Left cardiac atrium (tissue), 4 donors: ENCODE measurements at places on chromosomes 2 and 18.

GRCh38 chr2:168278424-168278888, 31.1 kb upstream of the STK39 start:
- no peak for DNase-seq

DNA sequence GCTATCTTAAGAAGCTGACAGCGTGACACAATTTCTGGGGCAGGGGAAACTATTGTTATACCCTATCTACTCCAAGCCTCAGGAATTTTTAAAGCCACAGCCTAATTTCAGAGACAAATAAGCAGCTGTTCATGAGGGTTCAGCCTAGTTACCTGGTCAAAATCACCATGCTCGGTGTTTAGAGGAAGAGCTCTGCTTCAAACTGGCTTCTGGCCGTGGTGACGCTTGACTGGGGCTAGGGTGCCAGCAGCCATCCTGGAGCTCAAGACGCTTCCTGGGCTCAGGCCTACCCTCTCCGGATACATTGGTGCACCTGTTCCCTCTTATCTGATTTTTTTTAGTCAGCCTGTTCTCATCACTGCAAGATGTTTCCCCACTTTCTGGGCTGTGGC, 41.7 kb downstream of the FRZB start:
- no peak for DNase-seq

DNA sequence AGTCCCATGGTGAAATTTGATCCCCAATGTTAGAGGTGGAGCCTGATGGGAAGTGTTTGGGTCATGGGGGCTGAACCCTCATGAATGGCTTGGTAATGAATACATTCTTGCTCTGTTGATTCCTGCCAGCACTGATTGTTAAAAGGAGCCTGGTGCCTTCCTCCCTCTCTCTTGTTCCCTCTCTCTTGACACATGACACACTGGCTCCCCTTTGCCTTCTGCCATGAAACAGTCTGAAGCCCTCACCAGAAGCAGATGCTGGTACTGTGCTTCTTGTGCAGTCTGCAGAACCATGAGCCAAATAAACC, 30.6 kb upstream of the EPC2 start:
- DNase-seq = no peak

- DNase-seq = peak; percentile 86
These were observed 131.4 kb downstream of the ZNF236 start for GRCh38 chr18:76953583-76954233.

GRCh38 chr18:12842459-12843380, 41.3 kb downstream of the PTPN2 start:
- DNase-seq = no peak

- peak; percentile 89 for DNase-seq
These were observed at the start of gene TCF7L1 for GRCh38 chr2:85132834-85133637. Gene TCF7L1, plus strand, starts transcription at chr2:85133392. Its CDS starts 293 bp downstream, at chr2:85133685.

DNA sequence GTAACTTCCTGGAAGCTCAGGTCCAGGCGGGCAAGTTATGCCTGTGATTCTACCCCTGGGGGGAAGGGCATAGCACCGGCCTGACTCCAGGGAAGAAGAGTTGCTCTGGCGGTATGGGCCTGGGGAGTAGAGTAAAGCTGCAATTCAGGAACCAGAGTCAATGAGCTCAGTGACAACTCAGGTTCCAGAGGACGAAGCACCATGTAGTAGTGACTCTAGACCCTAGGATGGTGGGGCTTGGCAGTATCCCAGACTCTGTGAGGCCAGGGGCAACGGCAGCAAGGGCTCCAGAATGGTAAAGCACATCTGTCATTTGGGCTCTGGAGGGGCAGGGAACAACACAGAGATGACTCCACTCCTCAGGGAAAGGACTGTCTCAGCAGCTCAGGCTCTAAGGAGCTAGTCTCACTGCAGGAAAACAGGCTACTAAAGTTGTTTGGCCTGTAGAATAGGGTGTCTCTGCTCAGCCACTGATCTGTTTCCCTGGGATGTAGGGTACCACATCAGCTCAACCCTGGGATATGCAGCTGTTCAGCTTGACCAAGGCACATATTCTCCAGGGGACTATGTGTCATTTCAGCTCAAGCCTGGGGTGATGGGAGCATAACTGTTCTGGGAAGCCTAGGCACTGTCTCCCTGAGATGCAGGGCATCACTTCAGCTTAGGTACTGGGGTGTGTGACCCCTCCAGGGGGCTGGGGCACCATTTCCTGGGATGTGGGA, 36.2 kb upstream of the RHOB start:
- no peak for DNase-seq

GRCh38 chr2:60071490-60071831, 482.0 kb downstream of the BCL11A start:
- no peak for DNase-seq

- DNase-seq = no peak
These were observed 2.1 kb downstream of the RPRM start for GRCh38 chr2:153476491-153476815.
